Activated T-helper 9 cell treated with anti-CD3 and anti-CD28 coated beads, Interleukin-2, amount 50 U/mL, for 16 hours (primary cell): ENCODE measurements at places on chromosomes 5 and 9.

GRCh38 chr9:129412814-129413536, 207.9 kb downstream of the C9orf50 start:
- DNase-seq, result peak; percentile 43

DNA sequence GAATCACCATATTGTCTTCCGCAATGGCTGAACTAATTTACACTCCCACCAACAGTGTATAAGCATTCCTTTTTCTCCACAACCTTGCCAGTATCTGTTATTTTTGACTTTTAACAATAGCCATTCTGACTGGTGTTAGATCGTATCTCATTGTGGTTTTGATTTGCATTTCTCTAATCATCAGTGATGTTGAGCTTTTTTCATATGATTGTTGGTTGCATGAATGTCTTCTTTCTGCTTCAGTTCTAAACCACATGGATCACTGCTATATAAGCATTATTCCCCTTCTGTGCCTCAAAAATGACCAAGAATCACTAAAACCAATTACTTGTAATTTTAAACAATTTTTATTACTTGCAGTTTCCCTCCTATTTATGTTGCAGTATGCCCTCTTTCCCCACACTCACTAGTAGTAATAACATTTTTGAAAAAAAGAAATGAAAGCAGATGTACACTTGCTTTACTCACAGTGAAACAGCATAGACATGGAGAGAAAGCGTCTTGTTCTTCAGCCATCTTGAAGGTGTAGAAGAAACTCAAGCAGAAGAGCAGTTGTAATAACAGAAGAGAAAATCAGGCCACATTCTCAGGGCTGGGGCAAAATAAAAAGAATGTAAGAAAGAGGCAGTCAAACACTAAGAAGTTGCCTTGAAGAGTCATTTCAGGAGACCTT, 4.5 kb upstream of the TMEM252 start:
- no peak for DNase-seq

- DNase-seq, result no peak
Measured at GRCh38 chr5:134437340-134437846, 25.7 kb upstream of the CDKN2AIPNL start.

- no peak for DNase-seq
Measured at GRCh38 chr5:400282-401145, 42.5 kb upstream of the EXOC3 start.
